ENCODE measurements at places on chromosomes 3 and 15.

GRCh38 chr3:54188176-54188791 is 65.9 kb downstream of the CACNA2D3 start:
- DNase-seq = peak; percentile 7

- DNase-seq = no peak
Observed at GRCh38 chr3:155018621-155019330, 61.3 kb upstream of the MME start.

DNA sequence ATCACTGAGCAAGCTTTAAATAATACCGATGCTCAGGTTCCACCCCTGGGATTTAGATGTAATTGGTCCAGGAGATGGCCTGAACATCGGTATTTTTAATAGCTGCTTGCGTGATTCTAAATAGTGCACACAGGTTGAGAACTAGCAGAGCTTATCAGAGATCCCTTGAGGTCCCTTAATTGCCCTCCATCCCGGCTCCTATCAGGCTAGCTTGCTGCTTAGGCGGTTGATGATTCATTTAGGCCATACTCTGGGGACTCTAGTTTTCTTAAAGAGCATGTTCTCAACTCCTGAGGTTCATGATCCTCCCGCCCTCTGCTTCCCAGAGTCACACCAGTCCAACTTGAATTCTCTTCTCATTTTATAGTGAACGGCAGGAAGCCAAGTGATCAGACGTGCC is 280.3 kb downstream of the FEZF2 start:
- no peak for DNase-seq

DNA sequence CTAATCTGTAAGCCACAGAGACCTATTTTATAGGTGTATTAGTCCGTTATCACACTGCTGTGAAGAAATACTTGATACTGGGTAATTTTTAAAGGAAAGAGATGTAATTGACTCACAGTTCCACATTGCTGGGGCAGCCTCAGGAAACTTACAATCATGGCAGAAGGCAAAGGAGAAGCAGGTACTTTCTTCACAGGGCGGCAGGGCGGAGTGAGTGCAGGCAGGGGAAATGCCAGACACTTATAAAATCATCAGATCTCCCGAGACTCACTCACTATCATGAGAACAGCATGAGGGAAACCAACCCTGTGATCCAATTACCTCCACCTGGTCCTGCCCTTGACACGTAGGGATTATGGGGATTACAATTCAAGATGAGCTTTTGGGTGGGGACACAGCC is 108.7 kb downstream of the GALK2 start:
- no peak for DNase-seq

DNA sequence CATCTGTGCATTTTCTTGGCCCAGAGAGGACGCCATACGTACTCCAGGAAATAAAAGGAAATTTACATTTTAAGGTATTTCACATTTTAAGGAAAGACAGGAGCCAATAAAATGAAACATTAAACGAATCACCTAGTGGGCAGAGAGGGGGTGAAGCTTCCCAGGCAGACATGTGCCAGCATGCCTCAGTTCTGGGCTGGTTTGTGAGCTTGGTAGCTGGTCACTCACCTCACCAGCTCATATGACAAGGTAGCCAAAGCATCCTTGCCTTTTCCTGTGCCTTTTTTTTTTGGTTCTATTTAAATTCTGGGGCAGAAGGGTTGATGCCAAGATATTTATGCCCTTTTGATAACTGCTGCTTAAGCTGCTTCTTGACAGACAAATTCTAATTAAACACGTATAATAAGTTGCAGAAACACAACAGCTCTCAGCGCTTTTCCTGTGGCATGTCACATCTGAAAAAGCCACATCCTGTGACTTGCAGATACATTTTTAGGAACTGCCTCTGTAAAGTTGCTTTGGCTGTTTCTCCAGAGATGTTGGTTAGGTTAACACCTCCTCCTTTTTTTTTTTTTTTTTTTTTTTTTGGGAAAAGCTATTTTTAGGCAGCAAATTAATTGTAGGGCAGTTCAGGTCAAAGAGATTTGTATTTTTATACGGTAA is 218.6 kb downstream of the PDCD6IP start:
- DNase-seq = no peak

DNA sequence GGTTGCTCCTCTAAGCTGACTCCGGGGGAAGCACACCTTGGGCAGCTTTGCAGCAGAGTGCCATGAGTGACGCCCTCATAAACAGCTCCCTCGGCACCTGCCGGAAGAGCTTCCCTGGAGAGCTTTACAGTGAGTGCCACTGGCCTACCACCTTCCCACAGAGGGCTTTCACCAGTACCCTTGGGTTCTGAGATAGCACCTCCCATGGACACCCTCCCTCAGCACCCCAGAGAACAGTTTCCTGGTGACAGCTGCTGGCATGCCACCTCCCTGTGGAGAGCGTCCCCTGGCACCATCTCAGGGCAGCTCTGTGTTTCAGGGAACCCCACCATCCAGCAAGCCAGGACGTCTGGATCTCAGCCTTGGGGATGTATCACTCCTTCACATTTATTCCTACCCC is 49.1 kb downstream of the RUBCN start:
- no peak for DNase-seq

DNA sequence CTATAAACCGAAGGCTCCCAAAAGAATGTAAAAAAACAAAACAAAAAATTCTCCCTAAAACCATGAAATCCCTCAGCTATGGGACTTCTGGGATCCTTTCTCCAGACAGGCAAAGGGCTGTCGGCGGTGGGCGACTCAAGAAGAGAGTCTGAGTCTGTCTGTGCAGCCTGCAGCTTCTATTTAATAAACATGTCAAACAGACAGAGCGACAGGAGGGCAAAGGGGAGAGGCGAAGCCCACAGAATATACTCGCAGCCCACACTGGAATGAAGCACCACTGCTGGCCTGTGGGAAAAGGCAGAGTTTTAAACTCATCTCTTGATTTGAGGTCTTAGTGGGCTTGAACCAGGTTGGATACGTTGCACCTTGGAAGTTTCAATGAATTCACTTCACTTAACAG is 40.2 kb downstream of the ISL2 start:
- no peak for DNase-seq

GRCh38 chr15:40309344-40309862 is 1.7 kb upstream of the PLCB2 start:
- DNase-seq = no peak

GRCh38 chr3:20066850-20067617 is 26.8 kb downstream of the KAT2B start:
- no peak for DNase-seq

- no peak for DNase-seq
Observed at GRCh38 chr15:38176155-38176554, 76.5 kb upstream of the SPRED1 start.

- DNase-seq = no peak
Observed at GRCh38 chr15:79025802-79026201, 64.8 kb downstream of the RASGRF1 start.

DNA sequence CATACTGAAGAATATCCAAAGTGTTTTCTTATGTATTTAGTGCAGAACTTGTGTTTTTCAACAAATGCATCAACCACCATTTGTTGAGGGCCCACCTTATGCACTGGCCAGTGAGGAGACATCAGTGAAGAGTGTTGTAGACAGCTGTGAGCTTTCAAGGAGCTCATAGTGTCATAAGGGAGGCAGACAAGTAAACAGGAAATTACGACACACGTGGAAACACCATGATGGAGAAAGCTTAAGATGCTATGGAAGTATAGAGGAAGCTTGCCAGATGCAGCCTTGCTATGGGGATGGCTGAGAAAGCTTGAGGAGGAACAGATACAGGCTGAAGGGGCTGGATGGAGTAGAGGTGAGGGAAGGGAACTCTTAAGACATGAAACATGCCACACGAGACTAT is 50.8 kb upstream of the PSMD6 start:
- no peak for DNase-seq

GRCh38 chr15:98981851-98982722 is 25.5 kb downstream of the PGPEP1L start:
- DNase-seq = no peak

DNA sequence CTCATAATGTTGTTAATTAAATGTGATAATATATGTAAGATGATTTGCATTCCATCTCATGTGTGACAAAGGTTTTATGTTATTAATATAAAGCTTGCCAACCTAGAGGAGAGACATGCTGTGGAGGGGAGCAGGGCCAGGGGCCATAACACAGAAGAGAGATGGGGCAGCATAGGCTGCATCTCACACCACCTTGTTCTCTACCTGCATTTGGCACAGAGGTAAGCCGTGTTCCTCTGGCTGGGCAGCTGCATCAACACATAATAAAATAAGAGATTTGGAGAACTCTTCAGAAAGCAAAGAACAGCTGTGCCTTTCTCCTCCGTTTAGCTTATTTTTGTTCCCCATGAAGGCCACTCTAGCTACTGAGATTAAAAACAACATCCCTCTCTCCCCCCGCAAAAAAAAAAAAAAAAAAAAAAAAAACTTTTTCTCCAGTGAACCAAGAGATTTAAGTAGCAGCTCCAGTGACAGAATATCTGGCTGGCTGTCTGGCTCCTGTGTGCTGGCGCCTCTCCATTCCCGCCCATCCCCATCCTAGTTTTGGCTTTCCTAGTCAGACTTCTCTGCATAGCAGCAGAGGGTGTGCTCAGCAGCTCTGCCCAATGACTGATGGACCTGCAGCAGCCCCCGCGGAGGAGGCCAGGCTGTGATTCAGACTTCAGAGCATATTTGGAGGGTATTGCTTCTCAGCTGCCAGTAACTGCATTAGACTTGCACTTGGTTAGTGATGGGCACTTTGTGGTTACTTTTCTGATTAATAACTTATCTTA is 52.2 kb upstream of the STXBP5L start:
- DNase-seq = no peak

- DNase-seq = no peak
Observed at GRCh38 chr3:125356140-125357026, 18.7 kb downstream of the ZNF148 start.

GRCh38 chr3:161332792-161333191 is 38.5 kb downstream of the SPTSSB start:
- no peak for DNase-seq

DNA sequence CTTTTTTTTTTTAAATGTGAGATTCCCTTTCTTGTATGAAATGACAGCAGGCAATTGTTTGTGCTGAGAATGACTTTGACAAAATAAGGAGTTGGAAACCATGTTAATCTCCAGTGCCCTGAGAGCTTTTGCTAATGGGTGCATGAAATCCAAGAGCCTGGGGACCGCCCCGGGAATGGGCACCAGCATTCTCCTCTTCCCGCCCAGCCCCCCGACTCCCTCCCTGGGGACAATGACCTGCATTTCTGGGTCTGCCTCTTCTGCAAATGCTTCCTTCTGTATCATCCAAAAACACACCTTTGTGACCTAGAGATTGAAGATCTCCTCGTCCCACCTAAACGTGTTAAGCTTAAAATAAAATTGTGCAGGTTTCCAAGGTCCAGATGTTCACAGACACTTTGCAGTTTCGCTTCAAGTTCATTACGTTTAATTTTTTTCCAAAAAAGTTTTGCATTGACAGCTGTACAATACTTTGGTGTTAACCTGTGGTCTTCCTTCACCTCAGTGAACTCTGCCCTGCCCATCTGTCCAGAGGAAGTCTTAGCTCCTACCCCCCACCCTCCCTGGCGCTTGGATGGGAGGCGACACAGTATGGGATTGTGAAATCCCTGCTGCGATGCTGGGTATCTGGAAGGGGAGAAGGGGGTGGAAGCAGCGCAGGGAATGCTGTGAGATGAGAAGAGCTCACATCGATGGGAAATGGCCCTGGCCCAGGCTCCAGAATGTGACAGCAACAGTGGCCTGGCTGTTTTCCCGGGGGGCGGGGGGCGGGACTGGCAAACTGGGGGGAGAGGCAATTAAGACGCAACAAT is 50.1 kb downstream of the TLE3 start:
- no peak for DNase-seq

DNA sequence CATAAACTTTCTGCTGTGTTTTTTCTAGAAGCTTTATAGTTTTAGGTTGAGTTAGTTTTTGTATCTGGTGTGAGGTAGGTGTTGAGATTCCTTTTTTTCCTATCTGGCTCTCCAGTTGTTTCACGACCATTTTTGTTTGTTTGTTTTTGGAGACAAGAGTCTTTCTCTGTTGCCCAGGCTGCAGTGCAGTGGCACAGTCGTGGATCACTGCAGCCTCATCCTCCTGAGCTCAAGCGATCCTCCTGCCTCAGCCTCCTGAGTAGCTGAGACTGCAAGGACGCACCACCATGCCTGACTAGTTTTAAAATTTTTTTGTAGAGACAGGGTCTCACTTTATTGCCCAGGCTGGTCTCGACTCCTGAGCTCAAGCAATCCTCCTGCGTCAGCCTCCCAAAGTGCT is 20.6 kb downstream of the RNF111 start:
- no peak for DNase-seq

- no peak for DNase-seq
Observed at GRCh38 chr3:115518100-115518852, 105.0 kb upstream of the GAP43 start.
